ENCODE measurements at places on chromosomes 4 and X. TPM values are rescaled to one million over a fixed set of nuclear protein-coding genes. Genes with fewer than 3 reads are reported as not detected.
A peak's percentile ranks its signal among the peaks of the same experiment; 100 is the strongest.

DNA sequence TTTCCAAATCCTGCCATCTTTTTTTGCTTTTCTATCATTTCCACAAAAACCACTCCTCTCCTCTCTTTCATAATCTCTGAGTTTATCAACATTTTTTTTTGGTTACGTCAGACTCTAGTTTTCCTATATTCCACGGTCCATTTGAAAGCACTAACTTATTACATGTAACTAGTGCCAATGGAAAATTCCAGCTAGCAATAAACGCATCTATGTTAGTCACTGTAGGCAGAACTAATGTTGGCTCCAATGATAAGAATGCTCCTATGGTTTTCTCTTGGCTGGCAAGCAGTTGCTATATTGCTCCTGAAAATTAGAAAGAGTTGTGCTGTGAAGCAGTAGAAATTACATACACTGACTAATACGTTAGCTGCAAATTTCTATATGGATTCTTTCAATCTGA, 634.6 kb upstream of the FTHL17 start:
- H3K4me1 ChIP-seq = no peaks in the 10 kb centered on the region
- no peak for DNase-seq
- no peak overlapping the region for H3K27ac ChIP-seq
- no peak overlapping the region for H3K4me3 ChIP-seq
- no peaks in the 10 kb centered on the region for H3K36me3 ChIP-seq
- H3K27me3 ChIP-seq = no peaks in the 10 kb centered on the region

DNA sequence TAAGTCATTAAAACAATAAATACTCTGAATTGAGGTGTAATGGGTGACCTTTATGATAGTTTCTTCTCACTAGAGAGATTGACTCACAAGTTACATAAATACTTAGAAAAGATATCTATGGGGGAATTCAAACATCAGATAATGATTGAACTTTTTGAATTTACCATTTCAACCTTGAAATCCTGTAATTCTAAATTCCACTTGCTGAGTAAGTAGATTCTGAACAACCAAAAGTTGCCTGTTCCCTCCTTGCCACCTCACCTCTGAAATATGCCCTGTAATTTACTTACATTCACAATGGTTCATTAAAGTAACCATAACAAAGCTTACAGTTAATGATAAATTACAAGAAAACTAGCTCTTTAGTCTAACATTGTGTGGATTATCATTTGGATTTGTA, 43.3 kb upstream of the SLC39A8 start:
- H3K4me1 ChIP-seq = no peaks in the 10 kb centered on the region
- H3K4me3 ChIP-seq = no peak overlapping the region
- DNase-seq = no peak

Gene TCP11X2
- total RNA-seq = not detected

Gene CT47B1
- not detected for total RNA-seq

Gene USP27X
- total RNA-seq = 2.3 TPM

GRCh38 chr4:17018013-17018412, 119.6 kb upstream of the LDB2 start:
- no peaks in the 10 kb centered on the region for H3K36me3 ChIP-seq
- DNase-seq = no peak
- no peak overlapping the region for H3K4me3 ChIP-seq
- H3K27ac ChIP-seq = no peak overlapping the region
- H3K4me1 ChIP-seq = no peaks in the 10 kb centered on the region
- no peaks in the 10 kb centered on the region for H3K27me3 ChIP-seq

DNA sequence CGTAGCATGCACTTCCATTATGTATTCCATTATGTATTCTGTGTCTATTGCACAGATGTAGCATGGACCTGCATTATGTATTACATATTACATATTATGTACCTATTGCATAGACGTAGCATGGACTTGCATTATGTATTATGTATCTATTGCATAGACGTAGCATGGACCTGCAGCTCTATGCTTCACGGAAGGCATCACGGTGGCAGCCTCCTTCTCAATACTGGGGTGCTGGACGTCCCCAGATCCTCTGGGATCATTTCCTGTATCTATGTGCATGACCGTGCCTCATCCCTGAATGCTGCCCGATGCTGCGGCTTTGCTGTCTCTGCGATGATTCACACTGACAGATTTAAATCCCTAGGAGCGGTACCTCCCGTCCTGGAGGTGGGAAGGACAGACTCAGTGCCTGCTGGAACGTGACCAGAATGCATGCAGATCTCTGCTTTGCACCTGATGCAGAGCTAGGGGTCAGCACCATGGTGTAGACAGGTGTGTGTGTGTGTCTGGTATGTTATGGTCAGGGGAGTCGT, 317.5 kb downstream of the DHRSX start:
- no peaks in the 10 kb centered on the region for H3K4me1 ChIP-seq
- H3K36me3 ChIP-seq = no peaks in the 10 kb centered on the region
- no peak for DNase-seq
- H3K4me3 ChIP-seq = no peak overlapping the region
- no peaks in the 10 kb centered on the region for H3K27me3 ChIP-seq

GRCh38 chr4:152289541-152289940, 246.4 kb downstream of the FBXW7 start:
- no peaks in the 10 kb centered on the region for H3K4me1 ChIP-seq
- H3K4me3 ChIP-seq = no peak overlapping the region
- no peaks in the 10 kb centered on the region for H3K36me3 ChIP-seq
- H3K27me3 ChIP-seq = no peaks in the 10 kb centered on the region

GRCh38 chrX:39322496-39322895, 521.2 kb downstream of the MID1IP1 start:
- H3K4me3 ChIP-seq = no peak overlapping the region
- H3K27me3 ChIP-seq = no peaks in the 10 kb centered on the region
- no peak for DNase-seq
- no peak overlapping the region for H3K27ac ChIP-seq

Gene HGFAC
- not detected for total RNA-seq

DNA sequence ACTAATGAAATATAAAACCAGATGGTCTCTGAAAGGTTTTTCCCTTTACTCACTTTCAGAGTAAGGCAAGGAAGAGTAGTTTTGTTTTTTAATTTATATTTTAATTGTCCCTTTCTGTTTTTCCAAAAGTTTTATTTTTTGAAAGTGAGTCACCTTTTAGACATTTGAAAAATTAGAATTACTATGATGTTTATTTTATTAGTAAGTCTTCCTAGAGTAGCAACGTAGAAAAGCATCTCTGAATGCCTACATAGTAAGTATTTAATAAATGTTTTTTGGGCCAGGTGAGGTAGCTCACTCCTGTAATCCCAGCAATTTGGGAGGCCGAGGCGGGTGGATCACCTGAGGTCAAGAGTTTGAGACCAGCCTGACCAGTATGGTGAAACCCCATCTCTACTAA, 51.1 kb downstream of the TET2 start:
- H3K4me3 ChIP-seq = no peak overlapping the region
- no peaks in the 10 kb centered on the region for H3K27me3 ChIP-seq
- H3K27ac ChIP-seq = no peak overlapping the region
- H3K36me3 ChIP-seq = no peaks in the 10 kb centered on the region
- peaks cover 11% of the 10 kb centered on the region for H3K4me1 ChIP-seq

DNA sequence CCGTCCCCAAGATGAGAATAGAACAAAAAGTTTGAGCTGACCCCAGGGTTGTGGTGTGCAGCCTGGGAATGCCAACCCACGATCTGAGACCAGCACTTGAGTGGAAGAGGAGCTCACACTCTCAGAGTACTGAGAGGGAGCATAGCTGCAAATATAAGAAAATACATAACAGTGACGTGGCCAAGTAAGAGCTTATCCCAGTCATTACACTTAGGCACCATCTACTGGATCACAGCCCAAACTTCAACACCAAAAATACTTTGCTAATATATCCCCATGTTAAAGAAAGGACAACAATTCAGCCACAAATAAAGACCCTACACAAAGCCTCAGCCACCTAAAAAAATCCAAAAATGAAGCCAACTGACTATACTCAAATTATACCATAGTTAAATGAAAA, 33.3 kb upstream of the CXCL6 start:
- H3K27me3 ChIP-seq = no peaks in the 10 kb centered on the region
- H3K36me3 ChIP-seq = no peaks in the 10 kb centered on the region
- no peak for DNase-seq
- no peak overlapping the region for H3K4me3 ChIP-seq

DNA sequence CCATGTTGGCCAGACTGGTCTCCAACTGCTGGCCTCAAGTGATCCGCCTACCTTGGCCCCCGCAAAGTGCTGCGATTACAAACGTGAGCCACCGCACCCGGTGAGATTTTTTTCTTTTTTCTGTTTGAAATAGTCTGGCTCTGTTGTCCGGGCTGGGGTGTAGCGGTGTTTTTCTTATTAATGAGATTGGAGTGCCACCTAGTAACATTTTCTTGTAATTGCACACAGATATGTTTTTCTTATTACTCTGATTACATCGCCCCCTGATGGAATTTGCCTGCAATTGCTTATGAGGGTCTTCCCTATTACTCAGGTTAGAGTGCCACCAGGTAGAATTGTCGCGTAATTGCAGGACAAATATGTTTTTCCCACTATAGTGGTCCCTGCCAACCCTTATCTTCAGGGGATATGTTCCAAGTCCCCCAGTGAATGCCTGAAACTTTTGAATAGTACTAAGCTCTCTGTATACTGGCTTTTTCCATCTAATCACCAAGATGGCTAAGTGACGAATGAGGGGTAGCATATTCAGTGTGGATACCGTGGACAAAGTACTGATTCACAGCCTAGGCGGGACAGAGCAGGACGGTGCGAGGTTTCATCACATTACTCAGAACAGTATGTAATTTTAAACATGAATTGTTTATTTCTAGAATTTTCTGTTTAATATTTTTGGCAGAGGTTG, 8.6 kb upstream of the PDHA1 start:
- H3K4me1 ChIP-seq = no peaks in the 10 kb centered on the region
- H3K4me3 ChIP-seq = no peak overlapping the region
- no peak overlapping the region for H3K27ac ChIP-seq
- no peaks in the 10 kb centered on the region for H3K27me3 ChIP-seq
- DNase-seq = no peak

Gene CDKL2
- not detected for total RNA-seq

DNA sequence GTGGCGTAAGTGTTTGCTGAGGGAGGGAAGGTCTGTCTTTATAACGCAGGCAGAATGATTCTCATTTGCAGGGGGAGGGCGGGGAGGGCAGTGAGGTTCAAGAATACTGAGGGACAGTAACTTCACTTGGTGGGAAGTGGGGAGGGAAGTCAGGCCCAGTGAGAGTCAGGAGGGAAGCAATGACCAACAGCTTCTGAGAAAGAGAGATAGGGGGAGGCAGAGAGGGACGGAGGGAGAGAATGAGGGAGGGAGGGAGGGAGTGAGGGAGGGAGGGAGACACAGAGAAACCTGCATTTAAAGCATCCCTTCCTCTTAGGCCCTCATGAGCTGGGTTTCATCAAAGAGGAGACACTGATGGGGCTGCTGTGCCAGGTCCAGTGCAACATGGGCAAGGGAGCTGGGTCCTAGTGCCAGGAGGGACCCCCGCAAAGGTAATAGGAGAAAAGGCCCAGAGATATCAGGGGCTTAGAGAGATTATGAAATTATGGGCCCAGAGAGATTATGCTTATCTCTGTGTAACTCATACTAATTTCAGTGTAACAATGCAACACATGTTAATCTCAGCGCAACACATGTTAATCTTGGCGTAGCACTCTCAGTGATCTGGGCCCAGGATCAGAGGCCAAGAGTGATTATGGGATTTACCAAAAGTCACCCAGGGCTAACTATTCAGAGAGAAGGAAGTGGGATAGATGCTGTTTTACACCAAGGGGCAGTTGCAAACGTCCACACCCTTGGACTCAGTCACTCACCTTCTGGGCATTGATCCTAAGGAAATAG, 112.1 kb downstream of the DRD5 start:
- no peaks in the 10 kb centered on the region for H3K27me3 ChIP-seq
- no peaks in the 10 kb centered on the region for H3K36me3 ChIP-seq
- H3K27ac ChIP-seq = no peak overlapping the region
- no peaks in the 10 kb centered on the region for H3K4me1 ChIP-seq
- DNase-seq = no peak
- H3K4me3 ChIP-seq = no peak overlapping the region

DNA sequence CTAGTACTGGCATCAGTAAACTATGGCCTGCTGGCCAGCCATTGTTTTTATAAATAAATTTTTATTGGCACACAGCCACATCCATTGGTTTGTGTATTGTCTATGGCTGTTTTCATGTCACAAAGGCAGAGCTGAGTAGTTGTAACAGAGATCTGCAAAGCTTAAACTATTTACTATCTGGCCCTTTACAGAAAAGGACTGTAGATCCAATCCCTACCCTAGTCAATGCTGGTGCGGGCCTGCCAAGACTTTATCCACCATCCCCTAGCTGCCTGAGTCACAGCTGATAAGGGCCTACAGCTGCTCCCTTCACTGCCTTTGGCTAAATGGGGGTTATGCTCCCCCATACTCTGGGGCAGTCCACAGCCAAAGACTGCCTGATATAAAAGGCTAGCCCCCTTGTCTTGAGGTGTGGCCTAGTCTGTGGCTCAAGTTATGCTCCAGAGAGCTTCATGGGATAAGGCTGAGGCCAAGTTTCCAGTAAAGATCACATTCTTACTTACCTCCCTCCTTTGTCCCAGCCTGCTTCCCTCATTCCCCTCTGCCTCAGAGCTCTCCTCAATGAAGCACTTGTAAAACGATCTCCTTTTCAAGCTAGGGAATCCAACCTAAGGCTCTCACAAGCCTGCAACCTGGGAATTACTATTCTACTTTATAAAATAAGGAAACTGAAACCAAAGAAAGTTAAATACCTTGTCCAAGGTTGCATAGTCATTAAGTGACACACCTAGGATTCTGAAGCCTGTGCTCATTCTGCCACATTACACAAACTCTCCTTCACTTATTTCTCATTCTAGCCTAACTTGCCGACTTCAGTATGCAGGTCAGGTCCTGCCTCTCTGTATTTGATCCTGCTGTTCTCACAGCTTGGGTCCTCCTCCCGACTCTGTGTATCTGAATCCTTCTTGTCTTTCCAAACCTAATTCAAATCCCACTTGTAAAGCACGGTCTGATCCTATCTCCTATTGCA, 20.7 kb downstream of the ACE2 start:
- H3K4me3 ChIP-seq = no peak overlapping the region
- no peaks in the 10 kb centered on the region for H3K27me3 ChIP-seq
- H3K4me1 ChIP-seq = no peaks in the 10 kb centered on the region
- peak; percentile 50 for DNase-seq

Gene PABPC1L2B
- total RNA-seq = not detected

- H3K36me3 ChIP-seq = no peaks in the 10 kb centered on the region
- DNase-seq = no peak
- H3K27ac ChIP-seq = no peak overlapping the region
- H3K4me1 ChIP-seq = no peaks in the 10 kb centered on the region
Measured at GRCh38 chr4:77493829-77494551, 111.6 kb upstream of the CXCL13 start.

GRCh38 chr4:6087669-6088341, 69.6 kb upstream of the C4orf50 start:
- no peak overlapping the region for H3K27ac ChIP-seq
- no peak for DNase-seq
- no peaks in the 10 kb centered on the region for H3K4me1 ChIP-seq

DNA sequence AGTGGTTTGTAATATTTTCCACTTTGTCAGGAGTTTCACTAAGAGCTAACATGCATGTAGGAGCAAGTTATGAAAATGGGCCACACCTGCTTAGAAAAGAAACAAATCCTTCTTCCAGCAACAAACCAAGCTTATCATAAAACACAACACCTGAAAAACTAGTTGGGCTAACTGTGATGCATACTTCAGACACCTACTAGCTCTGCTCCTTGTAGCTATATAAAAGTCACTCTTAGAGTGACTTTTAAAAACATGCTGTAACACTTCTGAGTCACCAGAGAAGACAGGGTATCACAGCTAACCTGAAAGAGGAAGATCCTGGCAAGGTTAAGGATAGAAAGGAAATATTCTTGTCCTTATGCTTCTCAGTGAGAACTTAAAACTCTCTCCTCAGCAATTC, 3.6 kb upstream of the SLAIN2 start:
- H3K27ac ChIP-seq = no peak overlapping the region
- no peak for DNase-seq
- no peaks in the 10 kb centered on the region for H3K27me3 ChIP-seq
- no peak overlapping the region for H3K4me3 ChIP-seq
- no peaks in the 10 kb centered on the region for H3K36me3 ChIP-seq
